NCI-H2227 treated with DMSO at 0.1 percent for 48 hours (cell line): ENCODE measurements at places on chromosomes 1 and 21.
A peak's percentile ranks its signal among the peaks of the same experiment; 100 is the strongest.

- DNase-seq: peak; percentile 20
These were observed 749 bp downstream of the PCBP3 start for GRCh38 chr21:45644041-45644906.

- no peak for DNase-seq
These were observed 3.4 kb downstream of the ILF2 start for GRCh38 chr1:153667439-153667838.

DNA sequence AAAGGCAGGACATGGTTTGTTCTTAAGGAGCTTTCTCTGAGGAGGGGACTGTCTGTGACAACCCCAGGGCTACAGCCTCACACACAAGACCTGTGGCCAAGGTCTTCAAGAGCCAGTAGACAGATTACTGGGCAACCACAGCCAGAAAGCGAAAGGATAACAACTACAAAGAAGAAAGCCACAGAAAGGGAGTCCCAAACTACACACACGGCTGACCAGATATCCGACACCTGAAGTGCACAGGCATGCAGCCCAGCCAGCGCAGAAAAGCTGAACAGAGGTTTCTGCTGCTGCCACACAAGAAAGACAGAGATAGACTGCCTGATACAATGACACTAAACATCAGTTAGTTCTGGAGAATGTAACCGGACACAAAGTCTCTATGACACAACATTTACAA, 21.4 kb upstream of the NADK start:
- DNase-seq: no peak

- DNase-seq: no peak
These were observed 199.3 kb upstream of the MAP1LC3C start for GRCh38 chr1:242197907-242198820.
